ENCODE measurements at places on chromosomes 16 and 17.

- no peak for DNase-seq
These were observed 8.9 kb upstream of the SERPINF2 start for GRCh38 chr17:1733759-1734158.

DNA sequence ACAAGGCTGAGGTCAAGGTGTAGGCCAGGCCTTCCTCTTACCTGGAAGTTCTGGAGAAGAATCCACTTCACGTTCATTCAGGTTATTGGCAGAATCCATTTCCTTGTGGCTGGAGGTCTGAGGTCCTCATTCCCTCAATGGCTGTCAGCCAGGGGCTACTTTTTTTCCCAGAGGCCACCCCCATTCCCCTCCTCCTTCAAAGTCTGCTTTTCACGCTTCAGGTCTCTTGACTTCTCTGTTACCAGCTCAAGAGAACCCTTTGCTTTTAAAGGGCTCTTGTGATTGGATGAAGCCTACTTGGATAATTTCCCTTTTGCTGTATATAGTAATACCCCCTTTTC lies 55.1 kb upstream of the LGALS9 start:
- no peak for DNase-seq

DNA sequence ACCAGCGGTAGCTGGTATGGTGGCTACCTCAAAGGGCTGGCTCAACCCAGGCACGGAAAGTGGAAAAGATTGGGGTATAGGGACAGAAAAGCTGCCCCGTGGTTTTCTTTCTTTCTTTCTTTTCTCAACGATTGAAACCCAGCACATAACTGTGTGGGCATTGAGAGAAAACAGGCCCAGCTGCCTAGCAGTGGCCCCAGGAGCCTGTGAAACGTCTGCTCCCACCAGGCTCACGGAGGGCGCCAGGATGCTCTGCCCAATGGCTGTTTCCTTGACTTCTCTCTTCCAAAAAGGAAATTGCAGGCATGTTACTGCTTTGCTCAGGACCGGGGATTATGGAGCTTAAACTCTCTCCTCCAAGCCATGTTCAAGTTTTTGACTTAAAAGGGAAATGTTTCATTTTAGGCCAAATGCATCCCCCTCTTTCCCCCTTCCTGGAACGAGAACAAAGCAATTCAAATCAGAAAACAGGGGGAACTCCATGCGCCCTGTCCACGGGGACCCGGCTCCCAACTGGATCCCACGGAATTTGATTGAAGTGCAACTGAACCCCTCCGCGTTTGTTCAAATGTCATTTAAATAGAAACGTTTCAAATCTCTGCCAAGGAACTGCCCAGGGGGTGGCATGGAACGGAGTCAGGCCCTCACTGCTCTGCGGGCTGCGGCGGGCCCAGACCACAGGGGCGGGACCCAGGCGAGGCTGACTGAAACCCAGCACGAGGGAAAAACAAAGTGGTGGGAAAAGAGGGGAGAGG lies 133.5 kb downstream of the RGS9 start:
- no peak for DNase-seq

- no peak for DNase-seq
These were observed 123.6 kb downstream of the RBFOX1 start for GRCh38 chr16:7456211-7456610.

- DNase-seq: no peak
These were observed 2.6 kb downstream of the ZCCHC14 start for GRCh38 chr16:87490096-87490798.

GRCh38 chr16:12876778-12877177 lies 24.6 kb upstream of the SHISA9 start:
- peak; percentile 5 for DNase-seq

- no peak for DNase-seq
These were observed 7.7 kb upstream of the STH start for GRCh38 chr17:45991341-45991740.

DNA sequence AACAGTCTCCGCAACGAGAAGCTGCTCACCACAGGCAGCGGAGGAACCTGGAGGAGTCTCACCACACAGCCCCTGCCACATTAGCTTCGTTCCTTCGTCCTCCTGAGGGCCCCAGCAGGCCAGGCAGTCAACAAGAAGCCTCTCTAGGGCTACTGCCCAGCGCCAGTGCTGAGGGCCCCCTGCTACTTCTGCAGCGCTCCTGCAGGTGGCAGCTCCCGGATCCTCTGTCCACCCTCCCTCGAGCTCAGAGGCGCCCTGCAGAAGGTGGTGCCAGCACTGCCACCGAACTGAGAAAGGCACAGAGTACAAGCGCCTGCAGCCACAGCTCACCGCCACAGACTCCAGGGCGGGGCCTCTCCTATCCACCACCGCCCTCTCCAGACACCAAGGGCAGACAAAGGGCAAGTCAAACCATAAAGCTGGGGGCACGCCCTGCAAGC lies 27.3 kb downstream of the KDM8 start:
- DNase-seq: no peak

- no peak for DNase-seq
These were observed 25.9 kb downstream of the ZFHX3 start for GRCh38 chr16:73021866-73022495.

GRCh38 chr17:12624211-12624610 lies 41.5 kb upstream of the MYOCD start:
- peak; percentile 40 for DNase-seq

DNA sequence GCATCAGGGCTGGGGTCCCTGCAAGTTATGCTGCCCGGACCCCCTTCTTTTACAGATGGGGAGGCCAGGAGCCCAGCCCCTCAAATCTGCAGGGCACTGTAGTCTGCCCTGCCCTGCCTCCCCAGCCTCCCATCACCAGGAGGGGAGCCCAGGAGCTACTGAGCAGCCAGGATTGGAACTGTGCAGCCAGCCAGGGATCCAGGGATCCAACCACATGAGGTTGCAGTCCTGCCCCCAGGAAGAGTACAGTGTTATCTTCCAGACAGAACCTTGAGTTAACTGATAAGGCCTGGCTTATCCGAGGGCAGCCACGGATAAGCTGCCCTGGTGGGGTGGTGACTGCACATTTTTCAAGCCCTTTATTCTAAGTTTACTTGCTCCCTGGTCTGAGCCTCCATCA lies 11.4 kb upstream of the NDRG4 start:
- DNase-seq: no peak

DNA sequence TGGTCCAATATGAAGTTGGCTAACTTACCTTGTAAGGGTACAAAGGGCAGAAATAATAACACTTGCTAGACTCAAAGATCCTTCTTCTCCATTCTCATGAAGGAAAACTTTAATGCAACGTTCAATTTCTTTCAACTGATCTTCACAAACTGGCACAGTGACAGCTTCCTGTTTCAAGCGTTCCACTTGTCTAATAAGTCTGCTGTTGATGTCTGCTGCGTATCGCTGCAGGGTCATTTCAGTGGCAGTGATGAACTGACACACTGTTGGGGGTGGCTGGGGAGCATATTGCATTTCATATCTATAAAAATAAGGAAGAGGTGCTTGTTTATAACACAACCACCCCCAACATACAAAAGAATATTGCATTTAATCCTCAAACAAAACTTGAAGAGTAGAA lies 33.5 kb upstream of the ARL6IP1 start:
- no peak for DNase-seq

DNA sequence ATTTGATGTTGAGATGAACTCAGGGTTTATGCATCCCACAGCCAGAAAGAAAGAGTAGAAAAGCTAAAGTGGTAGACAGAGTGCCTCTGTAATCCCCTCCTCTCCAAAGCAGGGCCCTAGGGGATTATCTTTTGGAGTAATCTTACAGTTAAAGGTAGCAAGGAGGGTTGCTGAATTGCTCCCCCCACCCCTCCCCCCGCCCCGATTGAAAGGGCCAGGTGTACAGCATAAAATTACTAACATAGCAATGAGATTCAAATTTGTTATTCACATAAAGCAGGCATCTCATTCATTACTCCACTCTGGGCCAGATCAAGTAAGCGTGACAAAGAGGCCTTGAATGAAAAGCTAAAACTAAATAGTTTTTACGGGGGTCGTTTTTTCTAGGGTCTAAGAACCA lies 72.7 kb downstream of the STH start:
- no peak for DNase-seq

DNA sequence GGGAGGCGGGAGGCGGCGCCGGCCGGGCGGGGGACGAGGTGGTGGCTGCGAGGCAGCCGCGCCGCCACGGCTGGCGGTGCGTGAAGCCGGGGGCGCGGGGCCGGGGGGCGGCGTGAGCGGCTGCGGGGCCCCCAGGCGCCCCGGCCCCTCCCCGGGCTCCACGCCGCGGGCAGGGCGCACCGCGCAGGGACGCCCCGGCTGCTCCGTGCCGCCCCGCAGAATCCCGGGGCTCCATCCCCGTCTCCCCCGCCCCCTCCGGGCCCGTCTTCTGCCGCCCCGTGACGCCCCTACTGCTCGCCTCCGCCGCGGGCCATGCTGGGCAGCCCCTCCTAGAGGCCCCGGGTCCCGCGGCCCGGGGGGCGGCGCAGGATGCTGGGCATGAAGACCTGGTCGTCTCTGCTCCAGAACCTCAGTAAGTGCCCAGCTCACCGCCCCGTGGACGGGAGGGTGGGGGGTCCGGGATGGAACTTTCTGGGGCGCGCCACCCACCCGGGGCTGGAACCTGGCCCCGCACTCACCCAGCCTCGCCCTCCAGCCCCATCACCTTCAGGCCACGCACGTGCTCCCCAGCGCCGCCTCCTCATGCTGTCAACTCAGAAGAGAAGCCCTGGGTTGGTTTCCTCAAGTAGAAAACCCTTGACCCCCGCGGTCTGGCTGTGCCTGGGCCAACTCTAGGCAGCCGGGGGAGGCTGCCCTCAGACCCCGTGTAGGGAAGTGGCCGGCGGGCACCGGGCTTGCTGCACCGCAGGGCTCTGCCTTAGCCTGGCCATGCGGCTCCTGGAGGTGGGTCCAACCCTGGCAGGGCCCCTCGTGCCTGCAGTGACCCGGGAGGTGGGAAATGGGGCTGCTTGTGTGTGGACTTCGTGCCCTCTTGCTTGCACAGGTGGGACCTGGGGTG lies 150.2 kb upstream of the GSE1 start:
- no peak for DNase-seq

- peak; percentile 93 for DNase-seq
These were observed 6.3 kb downstream of the UBE2O start for GRCh38 chr17:76446449-76447231.

GRCh38 chr17:81412490-81413093 lies 17.3 kb downstream of the BAHCC1 start:
- DNase-seq: peak; percentile 82

DNA sequence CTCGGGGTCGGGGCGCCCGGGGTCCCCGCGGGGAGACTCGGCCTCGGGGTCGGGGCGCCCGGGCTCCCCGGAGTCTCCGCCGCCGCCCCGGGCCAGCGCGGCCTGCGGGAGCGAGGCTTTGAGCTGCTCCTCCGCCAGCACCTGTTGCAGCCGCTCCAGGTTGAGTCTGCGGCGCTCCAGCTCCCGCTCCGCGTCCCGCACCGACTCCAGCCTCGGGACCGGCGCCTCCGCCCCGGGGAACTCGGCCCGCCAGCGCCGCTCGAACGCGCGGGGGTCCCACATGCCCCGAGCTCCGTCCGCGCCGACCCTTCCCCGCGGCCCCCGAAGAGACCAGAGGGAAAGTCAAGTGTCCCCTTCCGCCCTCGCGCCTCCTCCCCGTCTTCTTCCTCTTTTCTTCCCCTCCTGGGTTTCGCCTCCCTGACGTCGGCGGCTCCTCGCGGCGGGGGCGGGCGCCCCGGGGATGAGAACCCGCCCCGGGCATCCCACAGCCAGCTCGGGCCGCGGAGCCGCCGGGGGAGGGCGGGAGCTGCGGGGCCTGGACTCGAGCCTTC lies 40.8 kb upstream of the BHLHA9 start:
- DNase-seq: no peak

DNA sequence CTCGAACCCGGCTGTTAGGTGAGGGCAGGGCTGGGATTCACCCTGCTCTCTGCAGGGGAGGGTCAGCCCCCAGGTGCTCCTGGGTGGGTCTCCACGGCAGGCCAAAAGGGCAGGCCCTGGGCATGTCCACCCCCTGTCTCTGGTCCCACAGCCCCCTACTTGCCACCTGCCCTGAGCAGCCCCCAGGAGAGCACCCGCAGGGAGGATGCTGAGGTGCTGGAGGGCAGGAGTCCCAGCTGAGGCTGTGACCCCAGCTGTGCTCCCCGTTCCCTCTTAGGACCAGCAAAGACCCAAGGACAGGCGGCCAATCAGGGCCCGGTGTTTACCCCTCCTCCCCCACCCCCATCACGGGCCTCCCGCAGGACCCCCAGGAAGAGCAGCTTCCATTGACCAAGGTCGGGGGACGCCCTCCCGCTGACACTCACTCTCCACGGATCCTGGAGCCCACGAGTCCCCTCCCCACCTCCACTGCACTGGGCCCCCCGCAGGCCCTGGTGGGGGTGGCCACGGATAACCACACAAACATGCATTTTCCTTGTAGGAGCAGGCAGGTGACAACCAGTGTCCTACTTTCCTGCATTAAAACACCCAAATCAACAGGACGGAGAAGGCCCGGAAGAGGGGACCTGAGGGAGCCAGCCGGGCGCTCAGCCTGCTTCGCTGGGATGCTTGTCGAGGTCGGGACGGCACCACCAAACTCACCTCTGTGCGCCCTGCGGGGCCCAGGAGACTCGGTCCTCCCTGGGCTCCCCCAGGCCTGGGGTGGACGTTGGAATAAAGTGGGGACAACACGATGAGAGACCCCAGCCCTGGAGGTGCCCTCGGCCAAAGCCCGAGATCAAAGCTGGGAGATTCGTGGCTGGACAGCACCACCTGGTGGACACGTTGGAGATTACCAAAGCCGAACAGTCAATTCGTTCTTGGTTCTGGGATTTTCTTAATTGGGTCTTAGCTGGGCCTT lies 22.5 kb upstream of the ENPP7 start:
- DNase-seq: peak; percentile 33

DNA sequence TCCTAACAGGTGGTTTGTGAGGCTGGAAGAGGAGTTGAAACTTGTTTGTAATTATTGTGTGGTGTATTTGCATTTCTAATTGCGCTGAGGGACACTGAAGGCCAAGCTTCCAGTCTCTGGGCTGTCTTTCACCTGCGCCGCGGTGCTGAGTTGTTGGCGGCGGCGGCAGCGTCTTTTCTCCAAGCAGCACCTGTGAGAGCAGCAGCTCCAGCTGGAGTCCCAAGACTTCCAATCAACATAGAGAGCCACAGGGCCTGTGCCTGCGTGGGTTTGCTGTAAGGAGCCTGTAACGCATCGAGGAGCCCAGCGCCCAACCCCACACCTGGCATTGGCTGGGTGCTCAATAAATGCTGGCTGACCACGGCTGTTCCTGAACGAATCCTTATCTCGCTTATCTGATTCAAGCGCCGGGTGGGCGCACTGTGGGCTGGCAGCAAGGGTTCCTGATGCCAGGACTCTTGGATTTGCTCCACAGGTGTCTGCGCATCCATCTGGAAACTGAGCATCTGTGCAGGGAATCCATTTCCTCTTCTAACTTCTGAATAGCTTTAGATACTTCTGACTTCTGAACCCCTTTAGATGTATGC lies 138.1 kb downstream of the ASIC2 start:
- DNase-seq: no peak

GRCh38 chr16:50311891-50312501 lies 45.6 kb downstream of the ADCY7 start:
- no peak for DNase-seq

GRCh38 chr17:74950207-74950606 lies 14.5 kb downstream of the OTOP3 start:
- peak; percentile 45 for DNase-seq

Data from epithelial cell of esophagus (primary cell).